ENCODE measurements at places on chromosomes 7 and 10.
A peak's percentile ranks its signal among the peaks of the same experiment; 100 is the strongest.

GRCh38 chr7:34036051-34036920 lies 130.9 kb downstream of the BMPER start:
- DNase-seq, result no peak

DNA sequence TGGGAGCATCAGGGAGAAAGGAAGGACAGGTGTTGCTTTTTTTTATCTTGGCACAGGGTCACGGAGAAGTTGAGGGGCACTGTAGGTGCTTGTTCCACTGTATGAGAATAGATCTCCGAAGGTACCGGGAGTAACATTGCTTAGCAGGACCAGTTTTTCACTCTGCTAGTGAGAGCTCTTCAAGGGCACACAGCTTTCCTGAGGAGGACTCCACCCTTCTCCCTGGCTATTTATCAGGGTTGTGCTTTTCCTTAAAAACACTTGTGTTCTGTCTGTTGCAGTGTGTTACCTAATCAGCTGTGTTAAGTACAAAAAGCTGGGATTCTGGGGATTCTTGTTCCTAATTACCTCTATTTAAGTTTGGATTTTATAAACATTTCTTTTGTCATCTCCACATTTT lies 160.5 kb downstream of the SND1 start:
- no peak for DNase-seq

DNA sequence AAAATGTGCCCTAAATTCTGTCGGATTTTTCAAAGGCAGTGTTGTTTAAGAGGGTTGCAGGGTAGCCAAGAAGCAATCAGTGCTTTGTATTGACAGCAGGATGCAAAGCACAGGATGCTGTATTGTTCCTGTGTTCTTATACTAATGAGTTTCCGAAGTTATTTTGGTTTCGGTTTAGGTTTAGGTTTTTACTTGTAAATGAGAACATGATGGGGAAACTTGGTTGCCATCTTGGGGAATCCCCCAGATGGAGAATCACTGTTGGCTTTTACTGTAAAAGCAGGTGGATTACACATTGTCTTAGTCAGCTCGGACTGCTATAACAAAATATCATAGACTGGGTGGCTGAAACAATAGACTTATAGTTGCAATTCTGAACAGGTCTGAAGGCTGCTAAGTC lies 72.1 kb downstream of the INHBA start:
- DNase-seq, result no peak

DNA sequence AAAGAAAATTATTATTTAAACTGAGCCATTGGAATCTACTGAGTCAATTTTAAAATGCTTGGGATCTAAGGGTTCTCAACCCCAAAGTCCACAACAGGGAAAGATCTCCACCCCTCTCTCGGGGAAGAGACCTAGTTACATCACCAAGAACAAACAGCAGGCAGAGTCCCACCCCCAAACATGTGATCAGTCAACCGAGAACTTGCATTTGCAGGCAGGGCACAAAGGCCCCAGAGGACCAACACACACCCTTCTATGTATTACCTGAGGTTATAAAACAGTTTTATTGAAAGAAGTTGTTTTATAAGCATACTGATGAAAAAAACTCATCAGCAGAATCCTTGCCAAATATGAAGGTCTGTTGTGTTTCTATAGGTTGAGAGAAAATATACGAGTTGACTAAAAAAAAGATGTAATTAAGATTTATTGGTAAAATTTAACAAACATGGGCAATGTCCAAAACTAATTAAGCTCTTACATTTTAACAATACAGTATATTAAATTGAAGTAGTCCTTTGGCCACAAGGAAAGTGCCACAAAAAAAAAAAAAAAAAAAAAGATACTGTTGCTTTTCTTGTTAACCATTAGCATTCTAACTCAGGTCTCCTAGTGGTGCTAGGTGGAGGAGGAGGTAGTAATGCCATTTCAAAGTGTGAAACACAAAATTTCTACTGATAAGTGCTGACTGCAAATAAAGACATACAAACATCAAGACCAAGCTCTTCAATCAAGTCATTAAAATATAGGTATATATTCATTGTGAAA lies 975 bp upstream of the USP54 start:
- peak; percentile 65 for DNase-seq

DNA sequence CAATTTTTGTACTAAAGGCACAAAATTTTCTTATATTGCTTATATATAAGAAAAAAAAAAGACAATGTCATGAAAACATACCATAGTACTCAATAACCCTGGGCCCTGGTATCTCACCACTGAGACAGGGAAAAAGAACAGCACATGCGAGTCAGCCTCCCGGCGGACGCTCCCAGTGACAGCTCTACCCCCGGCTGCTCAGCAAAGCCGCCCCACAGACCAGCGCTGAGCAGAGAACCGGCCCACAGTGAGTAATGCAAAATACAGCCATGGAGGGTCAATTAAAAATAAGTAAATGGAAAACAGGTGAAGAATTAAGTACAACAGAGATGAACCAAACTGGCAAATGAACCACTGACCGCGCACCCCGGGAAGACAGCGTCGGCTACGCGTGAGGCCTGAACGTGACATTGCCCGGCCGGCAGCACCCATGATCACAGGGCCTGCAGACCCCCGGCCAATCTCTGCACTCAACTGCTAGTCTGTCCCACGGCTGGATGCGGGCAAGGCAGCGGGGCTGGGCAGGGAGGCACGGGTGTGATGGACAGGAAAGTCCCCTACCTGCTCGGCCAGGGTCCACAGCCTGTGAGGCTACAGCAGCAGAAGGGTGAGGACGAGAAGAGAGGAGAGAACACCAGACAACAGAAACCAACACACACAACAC lies 175.9 kb downstream of the ZMYND11 start:
- DNase-seq, result no peak

GRCh38 chr7:150959739-150960734 lies 18.1 kb downstream of the KCNH2 start:
- DNase-seq, result no peak

- no peak for DNase-seq
These were observed 22.3 kb upstream of the TSPAN33 start for GRCh38 chr7:129122078-129122750.

Data from NCI-H1436 (cell line).